ENCODE measurements at places on chromosomes 13 and 19. TPM values are rescaled to one million over a fixed set of nuclear protein-coding genes. Genes with fewer than 3 reads are reported as not detected.

DNA sequence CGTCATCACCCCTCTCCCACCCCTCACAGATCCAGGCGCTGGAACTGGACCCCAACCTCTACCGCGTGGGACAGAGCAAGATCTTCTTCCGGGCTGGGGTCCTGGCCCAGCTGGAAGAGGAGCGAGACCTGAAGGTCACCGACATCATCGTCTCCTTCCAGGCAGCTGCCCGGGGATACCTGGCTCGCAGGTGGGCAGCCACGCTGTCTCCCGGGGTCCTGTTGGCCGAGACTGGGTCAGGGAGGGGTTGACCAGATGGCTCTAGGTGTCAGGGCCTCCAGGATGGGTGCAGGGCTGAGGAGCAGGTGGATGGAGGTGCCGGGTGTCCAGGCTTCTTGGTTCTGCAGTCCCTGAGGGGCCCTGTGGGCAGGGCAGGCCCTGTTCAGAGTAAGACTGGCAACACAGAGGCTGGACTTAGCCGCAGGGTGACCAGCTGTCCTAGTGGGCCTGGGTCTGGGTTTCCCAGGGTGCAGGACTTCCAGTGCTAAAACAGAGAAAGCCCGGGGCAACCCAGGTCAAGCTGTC, 58.1 kb downstream of the MYH14 start:
- H3K36me3 ChIP-seq = peaks cover 7% of the 10 kb centered on the region
- H3K27me3 ChIP-seq = no peaks in the 10 kb centered on the region
- no peaks in the 10 kb centered on the region for H3K4me1 ChIP-seq
- H3K4me3 ChIP-seq = no peak overlapping the region
- no peak overlapping the region for H3K27ac ChIP-seq
- no peak for DNase-seq

Gene ATP8B3
- 0.48 TPM for total RNA-seq

DNA sequence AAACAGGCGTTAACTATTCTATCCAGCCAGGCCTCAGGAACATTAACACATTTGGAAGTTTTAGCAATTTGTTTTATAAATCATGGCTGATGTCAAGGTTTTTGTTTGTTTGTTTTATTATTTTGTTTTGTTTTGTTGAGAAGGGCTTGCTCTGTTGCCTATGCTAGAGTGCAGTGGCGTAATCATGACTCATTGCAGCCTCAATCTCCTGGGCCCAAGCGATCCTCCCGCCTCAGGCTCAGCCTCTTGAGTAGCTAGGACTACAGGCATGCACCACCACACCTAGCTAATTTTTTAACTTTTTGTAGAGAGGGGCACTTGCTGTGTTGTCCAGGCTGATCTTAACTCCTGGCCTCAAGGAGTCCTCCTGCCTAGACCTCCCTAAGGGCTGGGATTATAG, 28.3 kb downstream of the NUP58 start:
- H3K4me3 ChIP-seq = no peak overlapping the region
- H3K27me3 ChIP-seq = no peaks in the 10 kb centered on the region
- no peak for DNase-seq
- H3K36me3 ChIP-seq = peaks cover 32% of the 10 kb centered on the region

DNA sequence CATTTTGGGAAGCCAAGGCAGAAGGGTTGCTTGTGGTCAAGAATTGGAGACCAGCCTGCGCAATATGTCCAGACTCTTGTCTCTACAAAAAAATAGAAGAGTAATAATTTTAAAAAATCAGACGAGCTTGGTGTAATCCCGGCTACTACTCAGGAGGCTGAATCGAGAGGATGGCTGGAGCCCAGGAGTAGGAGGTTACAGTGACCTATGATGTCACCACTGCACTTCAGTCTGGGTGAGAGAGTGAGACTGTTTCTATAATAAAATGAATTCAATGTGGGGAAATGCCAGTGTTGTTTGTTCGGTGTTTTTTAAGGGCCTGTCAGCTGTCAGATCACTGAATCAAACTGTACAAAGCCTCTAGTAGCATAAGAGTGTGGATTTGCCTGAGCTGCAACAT, 1.2 kb upstream of the FBXL3 start:
- H3K27ac ChIP-seq = peak overlapping the region; percentile 98
- H3K36me3 ChIP-seq = peaks cover 4% of the 10 kb centered on the region
- DNase-seq = no peak

GRCh38 chr13:98315902-98316301, 138.8 kb upstream of the RNF113B start:
- no peak for DNase-seq
- no peak overlapping the region for H3K4me3 ChIP-seq
- no peaks in the 10 kb centered on the region for H3K27me3 ChIP-seq
- peaks cover 32% of the 10 kb centered on the region for H3K36me3 ChIP-seq

Gene KLK5
- total RNA-seq = not detected
